ENCODE measurements at places on chromosomes 2 and 18.

DNA sequence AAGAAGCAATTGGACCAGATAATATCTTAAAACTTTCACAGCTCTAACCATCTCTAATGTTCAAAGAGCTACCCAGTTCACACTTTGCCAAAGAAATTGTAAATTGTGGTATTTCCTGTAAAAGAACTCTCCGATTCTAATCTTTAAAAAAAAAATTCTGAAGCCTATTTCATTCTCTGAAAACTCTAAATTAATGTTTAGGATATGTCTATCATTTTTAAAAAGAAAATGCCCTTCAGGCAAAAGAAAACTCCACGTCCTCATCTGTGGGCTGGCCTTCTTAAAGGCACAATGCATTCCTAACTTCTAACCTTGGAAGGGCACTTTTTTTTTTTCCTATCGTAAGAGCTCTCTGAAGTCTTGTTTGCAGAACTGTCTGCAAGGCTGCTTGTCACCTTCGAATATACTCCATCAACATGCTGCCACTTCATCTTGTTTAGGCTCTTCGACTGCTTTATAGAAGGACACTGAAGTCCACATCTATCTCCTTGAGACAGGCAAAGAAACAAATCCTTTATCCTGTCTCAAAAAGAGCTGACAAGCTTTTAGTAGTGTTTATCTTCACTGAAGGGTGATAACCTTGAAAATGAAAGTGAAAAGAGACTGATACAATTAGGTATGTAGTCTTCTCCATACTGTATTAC is 124.3 kb upstream of the SLC39A10 start:
- no peak for DNase-seq

GRCh38 chr2:84749442-84749841 is 131.4 kb downstream of the TRABD2A start:
- DNase-seq = no peak

DNA sequence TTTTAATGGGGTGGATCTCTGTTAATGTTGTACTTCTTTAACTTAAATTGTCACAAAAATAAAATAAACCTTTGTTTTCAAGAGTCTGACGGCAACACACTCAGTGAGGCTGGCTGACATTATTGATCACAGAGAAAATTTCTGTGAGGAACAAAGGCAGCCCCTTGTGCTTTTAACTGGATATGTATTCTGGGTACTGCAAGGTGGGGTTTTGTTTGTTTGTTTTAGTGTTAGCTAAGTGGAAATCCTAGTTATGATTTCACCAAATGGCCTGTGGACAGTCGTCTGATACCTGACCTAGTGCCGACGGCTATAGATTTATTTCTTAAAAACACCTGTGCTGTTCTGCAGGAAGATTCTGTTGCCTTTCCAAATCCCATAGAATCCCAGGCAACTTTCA is 1329.5 kb upstream of the ZEB2 start:
- no peak for DNase-seq

DNA sequence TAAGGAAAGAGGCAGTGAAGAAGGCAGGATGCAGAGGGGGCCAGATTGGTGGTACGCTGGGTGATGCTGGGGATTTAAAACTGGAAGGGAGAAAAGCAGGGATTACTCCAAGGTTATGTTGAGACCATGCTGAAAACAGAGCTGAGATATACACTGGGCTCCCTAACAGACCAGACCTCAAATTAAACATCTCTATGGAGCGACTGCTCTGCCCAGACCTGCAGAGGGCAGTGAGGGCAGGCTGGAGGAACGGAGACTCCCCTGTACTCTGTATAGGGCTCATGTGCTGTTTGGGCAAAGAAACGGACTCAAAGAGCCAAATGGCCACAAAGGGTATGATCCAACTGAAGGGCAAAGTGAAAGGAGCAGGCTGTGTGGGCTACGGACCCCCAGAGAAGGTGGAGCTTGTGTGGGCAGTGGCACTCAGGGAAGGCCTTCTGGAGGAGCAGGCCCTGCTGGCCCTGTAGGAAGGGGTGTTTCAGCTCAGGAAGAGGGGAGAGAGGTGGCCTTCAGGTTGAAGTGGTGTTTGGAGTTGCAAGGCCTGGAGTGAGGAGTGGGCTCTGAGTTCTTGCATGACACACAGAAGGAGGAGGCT is 4.8 kb upstream of the CELF4 start:
- DNase-seq = no peak

DNA sequence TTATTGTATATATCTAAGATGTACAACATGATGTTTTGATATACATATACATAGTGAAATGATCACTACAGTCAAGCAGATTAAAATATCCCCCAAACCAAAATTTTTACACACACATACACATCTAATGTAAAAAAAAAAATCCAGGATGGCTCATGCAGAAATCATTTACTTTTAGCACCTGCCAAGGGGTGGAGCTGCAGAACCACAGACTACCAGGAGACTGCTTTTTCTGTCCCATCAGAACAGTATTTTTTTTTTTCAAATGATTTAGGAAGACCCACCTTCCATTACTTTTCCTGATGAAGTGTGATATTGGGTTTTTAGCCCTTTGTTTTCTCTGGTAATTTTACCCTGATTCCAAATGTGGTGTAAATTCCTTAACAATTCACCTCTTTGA is 61.9 kb downstream of the AQP4 start:
- DNase-seq = no peak

DNA sequence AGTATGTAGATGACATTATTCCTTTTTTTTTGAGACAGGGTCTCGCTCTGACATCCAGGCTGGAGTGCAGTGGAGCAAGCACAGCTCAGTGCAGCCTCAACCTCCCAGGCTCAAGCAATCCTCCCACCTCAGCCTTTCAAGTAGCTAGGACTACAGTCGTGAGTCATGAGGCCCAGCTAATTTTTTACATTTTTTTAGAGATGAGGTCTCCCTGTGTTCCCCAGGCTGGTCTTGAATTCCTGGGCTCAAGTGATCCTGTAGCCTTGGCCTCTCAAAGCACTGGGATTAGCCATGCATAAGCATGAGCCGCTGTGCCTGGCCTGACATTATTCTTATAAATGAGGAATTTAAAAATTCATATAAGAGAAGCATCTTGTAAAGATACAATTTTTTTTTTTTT is 86.9 kb downstream of the FAM117B start:
- DNase-seq = no peak

- no peak for DNase-seq
Observed at GRCh38 chr2:67486041-67486796, 89.1 kb downstream of the ETAA1 start.

DNA sequence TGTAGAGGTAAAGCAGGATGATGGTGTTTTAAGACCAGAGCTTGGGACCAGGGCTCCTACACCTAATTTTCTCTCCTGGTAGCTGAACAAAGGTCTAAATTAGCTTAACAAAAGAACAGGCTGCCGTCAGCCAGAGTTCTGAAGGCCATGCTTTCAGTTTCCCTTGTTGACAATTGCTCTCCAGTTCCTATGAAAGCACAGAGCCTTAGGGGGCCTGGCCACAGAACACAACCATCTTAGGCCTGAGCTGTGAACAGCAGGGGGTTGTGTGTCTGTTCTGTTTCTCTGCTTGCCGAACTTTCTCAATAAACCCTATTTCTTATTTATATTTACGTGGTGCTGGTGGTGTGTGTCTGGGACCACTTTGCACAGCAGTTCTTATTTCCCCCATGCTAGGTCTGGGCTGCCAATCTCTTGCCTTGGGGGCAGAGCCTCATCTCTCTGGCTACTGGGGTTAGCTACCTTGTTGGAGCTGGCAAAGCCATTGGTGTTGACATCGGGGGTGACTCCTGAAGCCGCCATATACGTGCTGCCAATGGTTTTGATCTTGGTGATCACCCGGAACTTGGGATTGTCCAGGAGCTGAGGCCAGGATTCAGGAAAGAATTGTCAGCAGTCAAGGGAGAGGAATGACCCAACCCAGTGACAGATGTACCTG is 29.0 kb downstream of the CENPO start:
- DNase-seq = no peak

DNA sequence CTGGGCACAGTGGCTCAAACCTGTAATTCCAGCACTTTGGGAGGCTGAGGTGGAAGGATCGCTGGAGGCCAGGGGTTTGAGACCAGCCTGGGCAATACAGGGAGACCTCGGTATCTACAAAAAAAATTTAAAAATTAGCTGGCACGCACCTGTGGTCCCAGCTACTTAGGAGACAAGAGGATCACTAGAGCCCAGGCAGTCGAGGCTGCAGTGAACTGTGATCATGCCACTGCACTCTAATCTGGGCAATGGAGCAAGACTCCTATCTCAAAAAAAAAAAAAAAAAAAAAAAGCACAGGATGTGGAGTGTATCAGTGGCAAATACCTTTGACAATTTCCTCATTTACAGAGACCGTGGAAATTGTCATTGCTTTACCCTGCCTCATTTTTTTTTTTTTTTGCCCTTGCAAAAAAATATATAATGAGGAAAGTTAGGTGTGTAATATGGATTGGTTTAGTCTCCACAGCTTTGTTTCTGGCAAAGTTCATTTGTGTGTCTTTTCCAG is 20.9 kb upstream of the PPP1CB start:
- no peak for DNase-seq

DNA sequence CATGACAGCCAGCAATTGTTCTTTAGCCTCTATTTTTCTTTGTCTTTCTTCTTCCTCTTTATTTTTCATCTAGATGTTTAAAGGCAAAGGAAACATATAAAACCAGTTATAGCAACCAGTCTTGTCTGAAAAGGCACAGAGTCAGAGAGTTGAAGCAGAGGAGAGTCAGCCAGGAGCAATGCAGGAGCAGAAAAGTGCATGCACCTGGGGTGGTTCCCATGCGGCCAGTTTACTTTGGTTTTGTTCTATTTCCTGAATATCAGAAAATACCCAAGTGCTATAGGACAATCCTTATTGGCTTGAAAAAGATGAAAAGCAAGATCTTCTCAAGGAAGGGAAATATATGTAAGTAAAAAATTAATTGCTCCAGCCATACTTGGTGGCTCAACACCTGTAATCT is 44.9 kb downstream of the CFAP210 start:
- no peak for DNase-seq

GRCh38 chr2:188345831-188346458 is 54.3 kb downstream of the GULP1 start:
- no peak for DNase-seq

GRCh38 chr2:3427272-3427671 is 47.8 kb downstream of the TRAPPC12 start:
- no peak for DNase-seq
